Psoas muscle (tissue), 8 donors: ENCODE measurements at places on chromosomes 1 and 21.

DNA sequence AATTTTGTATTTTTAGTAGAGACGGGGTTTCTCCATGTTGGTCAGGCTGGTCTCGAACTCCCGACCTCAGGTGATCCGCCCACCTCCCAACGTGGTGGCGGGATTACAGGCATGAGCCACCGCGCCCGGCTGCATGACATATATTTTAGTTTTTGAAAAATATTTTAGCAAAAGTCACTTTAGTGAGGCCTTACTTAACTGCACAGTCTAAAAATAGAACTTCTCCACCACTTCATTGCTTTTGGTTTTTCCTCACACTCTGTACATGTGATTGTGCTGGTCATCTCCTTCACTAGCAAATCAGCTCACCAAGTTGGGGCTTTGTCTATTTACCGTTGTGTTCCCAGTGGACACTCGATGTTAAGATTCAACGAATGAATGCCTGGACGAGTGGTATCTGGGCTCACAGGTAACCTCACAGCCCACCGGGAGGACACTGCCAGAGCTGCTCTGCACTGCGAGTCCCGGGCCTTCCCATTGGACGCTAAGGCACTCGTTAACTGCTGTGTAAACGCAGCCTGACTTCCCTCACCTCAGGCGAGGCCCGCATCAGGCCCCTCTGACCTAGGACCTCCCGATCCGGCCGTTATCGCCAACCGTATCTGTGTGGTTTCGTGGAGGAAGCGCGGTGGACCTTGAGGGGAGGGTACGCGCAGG lies 14.0 kb upstream of the ZNF692 start:
- DNase-seq: peak; percentile 76

DNA sequence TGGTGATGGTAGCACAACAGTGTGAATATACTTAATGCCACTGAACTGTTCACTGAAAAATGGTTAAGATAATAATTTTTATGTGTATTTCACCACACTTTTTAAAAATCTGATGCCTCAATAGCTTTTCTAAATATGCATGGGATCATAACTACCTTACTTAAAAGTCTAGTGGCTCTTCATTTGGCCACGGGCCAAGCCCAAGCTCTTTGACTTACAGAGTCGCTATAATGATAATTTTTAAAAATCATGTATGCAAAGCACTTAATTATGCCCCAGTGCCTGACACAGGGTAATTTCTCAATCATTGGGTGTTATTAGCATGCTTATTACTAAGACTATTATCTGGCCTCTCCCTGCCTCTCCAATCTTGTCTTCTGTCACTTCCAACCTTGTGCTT lies 7.6 kb upstream of the CNN3 start:
- no peak for DNase-seq

GRCh38 chr1:15454256-15454655 lies 2.3 kb upstream of the CELA2A start:
- DNase-seq: no peak

GRCh38 chr1:224211206-224211962 lies 28.3 kb downstream of the DEGS1 start:
- no peak for DNase-seq

- DNase-seq: no peak
Observed at GRCh38 chr1:241816008-241816407, 32.0 kb upstream of the EXO1 start.

GRCh38 chr1:175792136-175792535 lies 48.7 kb upstream of the TNR start:
- DNase-seq: no peak

DNA sequence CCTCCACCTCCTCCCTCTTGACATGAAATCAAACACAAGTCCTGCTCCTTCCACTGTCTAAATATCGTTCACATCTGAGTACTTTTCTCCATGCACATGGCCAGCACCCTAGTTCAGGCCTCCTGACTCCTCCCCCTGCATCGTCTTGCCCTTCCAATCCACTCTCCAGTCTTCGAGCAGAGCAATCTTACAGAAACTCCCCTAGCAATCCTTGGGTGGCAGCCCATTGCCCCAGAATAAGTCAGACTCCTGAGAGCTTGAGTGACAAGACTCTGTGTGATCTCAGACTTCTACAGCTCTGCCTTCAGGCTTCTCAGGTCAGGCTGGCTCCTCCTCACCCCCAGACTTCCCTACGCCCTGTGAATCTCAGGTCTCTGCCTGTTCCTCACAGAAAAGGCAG lies 5.5 kb downstream of the SH2D2A start:
- DNase-seq: no peak

DNA sequence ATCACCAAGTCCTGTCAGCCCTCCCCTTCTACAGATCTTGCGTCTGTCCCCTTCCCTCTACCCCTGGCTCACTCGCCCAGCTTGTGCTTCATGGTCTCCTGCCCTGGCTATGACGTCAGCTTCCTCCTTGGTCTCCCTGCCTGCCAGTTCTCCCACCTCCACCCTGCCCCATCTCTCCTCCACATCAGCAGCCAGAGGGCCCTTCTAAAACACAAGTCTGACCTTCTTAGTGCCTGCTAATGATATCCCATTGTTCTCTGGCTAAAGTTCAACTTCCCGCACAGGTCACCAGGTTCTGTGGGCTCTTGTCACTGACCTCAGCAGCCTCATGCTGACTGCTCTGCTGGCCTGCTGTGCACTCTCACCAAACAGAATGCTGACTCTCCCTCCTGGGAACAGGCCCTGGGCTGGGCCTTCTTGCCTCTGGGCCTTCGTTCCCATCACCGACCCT lies 24.7 kb upstream of the MYCL start:
- no peak for DNase-seq

GRCh38 chr1:231536099-231536498 lies 7.6 kb downstream of the TSNAX start:
- DNase-seq: no peak

GRCh38 chr1:204306076-204306475 lies 53.7 kb downstream of the PLEKHA6 start:
- DNase-seq: no peak

DNA sequence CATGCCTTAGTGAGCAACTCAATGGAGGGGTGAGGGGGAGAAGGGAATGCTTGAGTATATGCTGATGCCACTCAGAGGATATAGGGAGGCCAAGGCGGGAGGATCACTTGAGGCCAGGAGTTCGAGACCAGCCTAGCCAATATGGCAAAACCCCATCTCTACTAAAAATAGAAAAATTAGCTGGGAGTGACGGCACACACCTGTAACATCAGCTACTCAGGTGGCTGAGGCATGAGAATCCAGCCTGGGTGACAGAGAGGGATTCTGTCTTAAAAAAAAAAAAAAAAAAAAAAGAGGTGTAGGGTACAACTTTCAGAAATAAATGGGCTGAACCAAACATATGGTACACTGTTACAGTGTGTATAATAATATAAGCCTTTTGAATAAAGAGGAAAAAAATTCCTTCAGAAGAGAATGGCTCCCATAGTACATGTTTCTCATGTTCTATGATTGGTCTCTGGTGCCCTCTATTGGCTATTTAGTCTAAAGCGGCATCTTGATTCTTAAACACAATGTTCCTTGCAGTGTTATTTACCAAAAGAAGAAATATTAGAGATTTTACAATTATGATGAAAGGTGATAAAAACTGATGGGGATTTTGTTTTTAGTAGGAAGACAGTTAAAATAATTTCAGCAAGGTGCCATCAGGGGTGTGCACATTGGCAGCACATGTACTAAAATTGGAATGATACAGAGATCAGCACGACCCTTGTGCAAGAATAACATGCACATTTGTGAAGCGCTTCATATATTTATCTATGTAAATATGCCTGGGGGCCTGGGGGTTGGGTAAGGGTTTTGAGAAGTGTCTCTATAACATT lies 109.8 kb downstream of the PATJ start:
- DNase-seq: no peak

DNA sequence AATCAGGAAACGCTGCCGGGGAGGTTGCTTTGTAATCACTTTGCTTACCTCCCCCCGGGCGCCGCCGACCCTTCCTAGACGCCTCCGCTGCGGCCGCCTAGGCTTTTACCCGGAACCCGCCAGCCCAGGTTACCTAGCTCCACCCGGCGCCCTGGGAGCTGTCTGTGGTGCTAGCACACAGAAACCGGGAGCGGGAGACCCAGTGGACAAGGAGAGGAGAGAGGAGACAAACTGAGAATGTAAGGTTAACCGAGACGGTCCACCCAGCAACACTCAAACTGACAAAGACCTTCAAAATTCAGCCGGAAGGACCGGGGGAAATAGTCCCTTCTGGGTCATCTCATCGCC lies 9.8 kb downstream of the BARHL2 start:
- no peak for DNase-seq

GRCh38 chr1:199102239-199102638 lies 463.4 kb downstream of the PTPRC start:
- no peak for DNase-seq

GRCh38 chr1:22048351-22049192 lies 3.9 kb upstream of the CDC42 start:
- DNase-seq: no peak

DNA sequence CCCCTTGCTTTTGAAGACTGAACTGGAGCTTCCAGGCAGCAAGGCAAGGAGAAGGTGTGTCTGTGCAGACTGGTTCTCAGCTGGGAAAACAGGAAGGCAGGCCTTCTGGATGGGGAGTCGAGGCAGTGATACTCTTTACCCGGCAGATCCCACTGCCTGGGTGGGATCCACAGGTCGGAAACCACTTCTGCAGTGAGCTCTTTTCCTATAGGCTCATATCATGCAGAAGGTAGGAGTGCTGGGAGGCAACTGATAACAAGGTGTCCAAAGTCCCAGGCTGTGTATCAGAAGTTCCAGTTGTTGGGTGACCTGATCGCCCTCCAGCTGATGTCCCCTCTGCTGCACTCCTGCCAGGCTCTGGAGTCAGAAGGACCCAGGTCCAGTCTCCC lies 17.1 kb downstream of the ACOT11 start:
- DNase-seq: no peak

DNA sequence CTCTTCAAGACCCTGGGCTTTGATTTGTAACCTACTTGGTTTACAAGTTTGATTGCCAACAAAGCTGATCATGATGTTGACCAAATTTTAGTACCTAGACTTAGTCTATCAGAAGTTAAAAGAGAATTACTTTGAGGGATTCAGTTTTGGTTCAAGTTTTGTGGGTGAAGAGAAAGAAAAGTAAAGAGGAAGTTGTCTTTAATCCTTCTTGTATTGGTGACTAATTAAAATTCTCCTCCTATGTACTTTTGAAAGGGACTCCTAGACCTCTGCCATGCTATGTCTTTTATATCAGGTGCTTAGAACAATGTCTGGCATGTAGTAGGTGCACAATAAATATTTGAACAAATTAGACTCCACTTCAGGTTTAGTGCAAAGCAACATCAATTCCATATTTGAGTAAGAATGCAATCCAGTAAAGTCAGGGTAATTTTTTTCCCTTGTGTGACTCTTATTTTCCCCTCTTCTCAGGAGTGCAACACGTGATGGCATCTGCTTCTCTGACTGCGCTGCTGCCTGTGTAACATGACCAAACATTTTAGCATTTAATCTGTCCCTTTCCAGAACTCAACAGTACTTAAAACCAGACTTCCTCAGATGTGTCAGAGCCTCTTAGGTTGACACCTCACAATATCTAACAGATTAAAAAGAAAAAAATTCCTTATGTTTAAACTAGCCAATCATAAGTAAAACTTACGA lies 41.1 kb upstream of the KCNQ4 start:
- no peak for DNase-seq

DNA sequence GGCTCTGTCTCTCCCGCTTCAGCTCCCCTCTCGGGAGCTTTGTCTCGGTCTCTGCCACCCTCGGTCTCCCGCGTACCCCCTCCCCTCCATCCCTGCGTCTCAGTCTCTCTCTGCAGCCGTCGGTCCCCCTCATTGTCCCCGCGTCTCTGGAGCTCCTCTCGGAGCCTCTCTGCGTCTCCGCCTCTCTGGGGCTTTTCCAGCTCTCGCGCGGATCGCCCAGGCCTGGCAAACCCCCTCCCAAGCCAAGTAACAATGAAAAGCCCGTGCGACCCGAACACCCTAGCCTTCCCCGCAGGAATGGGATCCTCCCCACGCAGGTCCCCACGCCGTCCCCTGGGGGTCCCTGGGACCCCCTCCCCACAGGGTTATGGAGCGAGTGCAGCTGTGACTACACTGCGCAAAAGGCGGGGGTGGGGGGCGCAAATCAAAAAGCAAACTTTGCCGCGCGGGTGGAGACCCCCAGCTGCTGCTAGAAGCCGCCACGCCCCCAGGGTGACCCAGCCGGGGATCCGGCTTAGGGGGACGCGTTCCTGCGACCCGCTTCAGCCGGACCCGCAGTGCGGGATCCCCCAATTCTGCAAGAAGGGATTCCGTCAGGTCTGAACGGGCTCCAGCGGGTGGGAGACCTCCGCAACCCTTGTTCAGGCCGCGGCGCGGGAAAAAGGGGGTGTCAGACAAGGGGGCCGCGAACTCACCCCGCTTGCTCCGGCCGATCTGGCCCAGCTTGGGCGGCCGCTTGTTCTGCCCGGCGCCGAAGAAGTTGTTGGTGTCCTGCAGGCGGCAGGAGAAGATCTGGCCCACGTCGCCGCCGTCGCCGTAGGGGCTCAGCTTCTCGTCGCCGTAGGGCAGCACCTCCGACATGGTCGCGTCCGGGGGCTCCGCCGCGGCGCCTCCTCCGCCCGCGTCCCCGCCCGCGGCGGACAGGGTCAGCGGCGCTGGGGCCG lies 1.2 kb downstream of the CAMK2N1 start:
- DNase-seq: peak; percentile 27

GRCh38 chr1:246216906-246217305 lies 290.2 kb downstream of the SMYD3 start:
- DNase-seq: no peak

- no peak for DNase-seq
Observed at GRCh38 chr1:59453297-59453968, 156.5 kb downstream of the FGGY start.

GRCh38 chr1:117177376-117177775 lies 33.4 kb downstream of the VTCN1 start:
- DNase-seq: no peak

DNA sequence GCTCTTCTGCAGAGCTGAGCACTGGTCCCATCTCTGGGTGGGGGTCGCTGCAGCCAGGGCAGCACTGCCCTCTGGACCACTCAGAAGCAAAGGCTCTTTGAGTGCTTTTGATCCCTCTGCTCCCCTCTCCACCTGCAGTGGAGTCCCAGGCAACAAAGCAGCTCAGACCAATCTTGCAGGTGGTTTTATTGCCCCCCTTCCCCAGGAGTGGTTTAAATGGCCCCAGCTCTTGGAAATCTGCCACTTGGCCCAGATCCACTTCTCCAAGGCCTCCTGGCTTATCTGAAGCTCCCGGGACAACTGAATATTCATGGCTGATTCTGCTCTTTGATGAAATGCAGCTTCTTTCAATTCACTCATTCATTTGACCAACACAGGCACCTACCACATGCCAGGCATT lies 2.7 kb downstream of the STUM start:
- no peak for DNase-seq
